Activated naive CD4-positive, alpha-beta T cell treated with anti-CD3 and anti-CD28 coated beads, Interleukin-2, amount 50 U/mL, for 72 hours (primary cell): ENCODE measurements at places on chromosomes 3 and 15. TPM values are rescaled to one million over a fixed set of nuclear protein-coding genes. Genes with fewer than 3 reads are reported as not detected.

DNA sequence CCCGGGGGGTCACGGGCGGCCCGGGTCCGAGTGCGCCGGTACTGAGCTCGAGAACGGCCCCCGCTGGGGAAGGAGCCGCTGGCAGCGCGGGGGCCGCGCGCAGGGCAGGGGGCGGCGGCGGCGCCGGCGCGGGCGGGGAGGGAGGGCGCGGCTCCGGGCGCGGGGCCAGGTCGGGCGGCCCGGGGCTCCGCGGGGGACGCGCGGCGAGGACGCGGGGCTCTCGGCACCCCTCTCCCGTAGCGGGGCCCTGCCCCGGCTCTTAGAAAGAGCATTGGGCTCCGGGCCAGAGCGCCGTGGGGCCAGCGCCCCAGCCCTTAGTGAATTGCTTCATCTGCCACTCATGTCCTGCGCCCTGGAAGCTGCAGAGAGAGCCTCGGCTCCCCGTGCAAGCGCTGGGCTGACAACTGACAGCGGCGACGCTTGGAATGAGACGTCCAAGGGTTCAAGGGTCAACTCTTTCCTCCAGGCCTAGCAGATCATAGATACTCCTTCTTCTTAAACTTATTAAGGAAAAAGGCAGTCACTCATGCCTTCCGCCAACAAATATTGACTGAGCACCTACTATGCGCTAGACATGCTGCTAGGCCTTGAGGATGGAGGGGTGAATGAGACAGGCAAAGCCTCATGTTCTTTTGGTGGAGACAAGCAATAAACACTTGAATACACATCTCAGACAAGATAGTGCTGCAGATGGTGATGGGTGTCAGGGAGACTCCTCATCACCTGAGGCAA, 140.8 kb downstream of the SMAD6 start:
- DNase-seq: no peak

Gene STAC
- not detected for total RNA-seq

- no peak for DNase-seq
Measured at GRCh38 chr3:40211579-40211978, 97.9 kb upstream of the EIF1B start.

GRCh38 chr15:69656271-69657030, 203.8 kb downstream of the RPLP1 start:
- DNase-seq: no peak

Gene INO80
- total RNA-seq: 22.9 TPM

- no peak for DNase-seq
Measured at GRCh38 chr3:8793242-8793641, 23.8 kb upstream of the OXTR start.

DNA sequence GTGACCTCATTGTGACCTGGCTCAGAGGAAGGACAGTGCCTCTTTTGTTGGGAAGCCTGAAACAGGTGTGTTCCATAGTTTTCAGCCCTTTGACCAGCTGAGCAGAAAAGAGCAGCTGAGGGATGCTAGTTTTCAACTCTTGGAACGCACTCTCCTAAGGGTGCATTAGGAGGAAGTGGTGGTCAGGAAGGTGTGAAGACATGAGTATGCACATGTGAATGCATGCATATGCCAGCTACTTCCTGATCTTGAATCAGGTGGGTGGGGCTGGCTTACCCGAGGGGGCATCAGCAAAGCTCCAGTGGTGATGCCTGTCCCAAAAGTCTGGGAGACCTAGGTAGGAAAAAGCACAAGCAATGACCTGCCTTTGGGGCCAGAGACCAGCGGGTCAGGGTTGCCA, 23.3 kb upstream of the CEMIP start:
- DNase-seq: no peak

Gene CAMK2N2
- total RNA-seq: 0.18 TPM

DNA sequence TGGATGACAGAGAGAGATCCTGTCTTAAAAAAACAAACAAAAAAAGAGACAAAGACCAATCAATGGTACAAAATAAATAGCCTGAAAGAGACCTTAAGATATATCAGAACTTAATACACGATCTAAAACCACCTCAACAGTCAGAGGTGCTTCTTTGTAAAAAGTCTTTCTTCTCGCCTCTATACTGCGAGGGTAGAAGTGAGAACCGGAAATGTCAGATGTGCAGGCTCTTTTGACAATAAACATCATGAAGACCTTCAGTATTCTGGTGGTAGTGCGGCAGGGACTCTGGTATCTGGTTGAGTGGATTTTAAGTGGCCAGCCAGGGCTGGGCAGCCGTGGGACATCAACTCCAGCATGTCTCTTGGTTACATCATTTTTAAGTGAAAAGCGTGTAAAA, 30.0 kb downstream of the RUBCN start:
- no peak for DNase-seq

DNA sequence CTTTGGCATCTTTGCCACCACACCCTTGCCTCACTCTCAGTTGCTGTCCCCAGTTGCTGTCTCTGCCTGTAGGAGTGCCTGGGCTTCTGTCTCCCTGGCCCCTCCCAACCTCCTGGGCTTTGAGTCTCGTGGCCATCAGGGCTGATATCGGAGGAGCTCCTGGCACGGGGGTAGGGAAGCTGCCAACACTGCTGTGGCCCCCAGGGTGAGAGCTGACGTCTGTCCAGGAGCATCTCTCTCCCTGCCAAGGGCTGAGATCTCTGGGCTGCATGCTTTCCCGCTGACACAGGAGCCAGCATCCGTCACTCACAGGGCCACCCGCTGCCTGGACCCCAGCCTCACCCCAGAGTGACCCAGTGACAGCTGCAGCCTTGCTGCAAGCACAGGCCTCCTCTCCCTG, 47.4 kb downstream of the EXOG start:
- DNase-seq: no peak
